ENCODE measurements at places on chromosomes 4 and X. TPM values are rescaled to one million over a fixed set of nuclear protein-coding genes. Genes with fewer than 3 reads are reported as not detected.

The G6PD gene
- 56.5 TPM for total RNA-seq

The ERAS gene
- 0.33 TPM for total RNA-seq

The GPR50 gene
- 0.25 TPM for total RNA-seq

The SCRG1 gene
- total RNA-seq = 0.47 TPM

The SHOX gene
- not detected for total RNA-seq

The RTL9 gene
- 0.47 TPM for total RNA-seq

The YY2 gene
- total RNA-seq = 3.7 TPM

The HSFX2 gene
- total RNA-seq = not detected

The NHS gene
- 6.0 TPM for total RNA-seq

The TCEAL8 gene
- 73.7 TPM for total RNA-seq

- DNase-seq = no peak
Measured at GRCh38 chrX:110180928-110181310, 137.0 kb downstream of the AMMECR1 start.

- no peak for DNase-seq
Measured at GRCh38 chrX:54640103-54640690, 110.2 kb downstream of the GNL3L start.

- DNase-seq = no peak
Measured at GRCh38 chr4:38016698-38017097, 56.5 kb downstream of the PTTG2 start.

- DNase-seq = peak; percentile 35
Measured at GRCh38 chr4:1401409-1402020, 4.7 kb downstream of the NKX1-1 start.

DNA sequence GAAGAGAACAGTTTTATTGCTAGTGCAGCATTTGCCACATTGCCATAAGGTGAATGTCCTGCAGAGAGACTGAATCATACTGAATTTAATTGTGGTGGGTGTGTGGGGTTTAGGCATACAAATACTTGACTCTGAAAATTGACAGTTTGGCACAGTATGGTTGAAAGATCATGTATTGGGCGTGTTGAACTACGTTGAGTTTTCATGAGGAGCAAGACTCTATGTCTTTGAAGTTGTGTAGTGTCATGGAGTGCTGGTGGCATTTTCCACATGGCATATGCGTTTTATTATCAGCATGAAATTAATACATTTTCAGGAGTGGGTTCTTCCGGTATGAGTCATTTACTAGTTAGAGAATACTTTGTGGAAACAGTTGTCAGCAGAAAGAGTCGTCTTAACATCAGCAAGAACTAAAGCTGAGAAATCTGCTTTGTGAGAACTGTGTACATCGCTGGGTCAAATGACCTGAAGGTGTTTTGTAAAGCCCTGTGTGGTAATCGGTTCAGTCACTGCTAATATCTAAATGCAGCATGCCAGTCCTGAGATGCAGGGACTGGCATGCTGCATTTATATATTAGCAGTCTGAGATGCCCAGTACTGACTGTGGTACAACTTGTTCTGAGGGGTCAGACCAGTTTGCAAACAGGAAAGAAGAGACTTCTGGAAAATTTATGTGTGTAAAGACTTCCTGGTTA lies 50.3 kb downstream of the ARHGAP10 start:
- DNase-seq = no peak

GRCh38 chr4:125306112-125306511 lies 8.6 kb upstream of the FAT4 start:
- no peak for DNase-seq

DNA sequence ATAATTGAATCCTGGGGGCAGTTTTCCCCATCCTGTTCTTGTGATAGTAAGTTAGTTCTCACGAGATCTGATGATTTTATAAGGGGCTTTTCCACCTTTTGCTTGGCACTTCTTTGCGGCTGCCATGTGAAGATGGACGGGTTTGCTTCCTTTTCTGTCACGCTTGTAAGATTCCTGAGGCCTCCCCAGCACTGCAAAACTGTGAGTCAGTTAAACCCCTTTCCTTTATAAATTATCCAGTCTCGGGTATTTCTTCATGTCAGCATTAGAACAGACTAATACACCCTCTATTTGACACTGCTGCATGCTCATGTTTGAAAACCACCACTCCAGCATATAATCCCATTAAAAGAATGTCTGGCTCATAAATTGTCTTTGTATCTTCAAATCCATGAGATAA lies 264.4 kb upstream of the ITM2A start:
- DNase-seq = no peak

- no peak for DNase-seq
Measured at GRCh38 chr4:56511098-56511497, 5.5 kb downstream of the ARL9 start.

DNA sequence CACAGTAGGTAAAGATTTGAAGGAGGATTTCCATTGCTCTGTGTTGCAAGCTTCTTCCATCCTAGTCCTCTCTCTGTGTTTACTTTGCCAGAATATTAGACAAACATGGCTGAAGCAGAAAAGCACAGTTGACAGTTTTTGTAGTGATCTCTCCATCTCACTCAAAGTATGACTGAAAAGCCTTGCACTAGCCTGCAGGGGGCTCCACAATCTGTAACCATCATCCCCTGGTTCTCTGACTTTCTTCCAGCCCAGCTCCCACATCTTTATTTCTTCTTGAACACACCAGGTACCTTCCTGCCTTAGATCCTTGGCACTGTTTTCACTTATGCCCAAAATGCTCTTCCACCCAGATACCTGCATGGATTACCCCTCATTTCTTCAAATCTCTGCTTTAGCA lies 34.1 kb upstream of the HHIP start:
- DNase-seq = no peak

DNA sequence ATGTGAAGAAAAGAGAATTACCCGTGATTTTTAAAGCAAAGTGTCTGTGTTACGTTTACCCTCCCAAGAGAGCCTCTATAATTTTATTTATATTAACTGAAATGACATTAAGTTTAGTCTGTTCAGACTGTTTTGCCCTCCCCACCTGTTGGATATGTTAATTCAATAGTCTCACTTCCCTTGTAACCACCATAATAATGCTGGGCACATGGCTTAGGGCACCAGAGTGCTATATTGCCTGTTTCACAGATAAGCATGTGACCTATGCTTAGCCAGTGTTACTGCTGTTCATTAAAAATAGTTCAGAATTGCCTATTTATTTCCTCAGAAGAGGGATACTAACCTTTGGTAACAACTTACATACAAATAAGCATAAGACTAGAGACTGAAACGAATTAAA lies 446.2 kb downstream of the FAT4 start:
- DNase-seq = no peak

GRCh38 chr4:138977524-138977923 lies 38.1 kb upstream of the NOCT start:
- DNase-seq = no peak

DNA sequence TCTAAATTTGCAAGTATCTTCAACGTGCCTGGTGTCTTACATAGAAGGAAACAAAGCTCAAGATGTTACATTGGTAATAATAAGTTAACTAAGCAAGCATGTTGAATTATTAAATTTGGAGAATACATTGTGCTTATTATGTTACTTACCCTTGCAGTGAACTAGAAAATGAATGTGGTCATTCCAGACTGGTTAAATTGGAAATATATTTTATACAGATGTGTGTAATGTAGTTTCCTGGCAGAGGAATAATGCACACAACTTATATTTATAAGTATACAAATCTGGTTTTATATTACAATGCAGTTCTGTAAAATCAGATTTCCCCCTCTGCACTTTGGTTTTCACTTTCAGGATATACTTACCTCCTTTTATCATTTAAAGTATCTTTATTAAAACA lies 159.9 kb upstream of the SLIT2 start:
- DNase-seq = no peak

DNA sequence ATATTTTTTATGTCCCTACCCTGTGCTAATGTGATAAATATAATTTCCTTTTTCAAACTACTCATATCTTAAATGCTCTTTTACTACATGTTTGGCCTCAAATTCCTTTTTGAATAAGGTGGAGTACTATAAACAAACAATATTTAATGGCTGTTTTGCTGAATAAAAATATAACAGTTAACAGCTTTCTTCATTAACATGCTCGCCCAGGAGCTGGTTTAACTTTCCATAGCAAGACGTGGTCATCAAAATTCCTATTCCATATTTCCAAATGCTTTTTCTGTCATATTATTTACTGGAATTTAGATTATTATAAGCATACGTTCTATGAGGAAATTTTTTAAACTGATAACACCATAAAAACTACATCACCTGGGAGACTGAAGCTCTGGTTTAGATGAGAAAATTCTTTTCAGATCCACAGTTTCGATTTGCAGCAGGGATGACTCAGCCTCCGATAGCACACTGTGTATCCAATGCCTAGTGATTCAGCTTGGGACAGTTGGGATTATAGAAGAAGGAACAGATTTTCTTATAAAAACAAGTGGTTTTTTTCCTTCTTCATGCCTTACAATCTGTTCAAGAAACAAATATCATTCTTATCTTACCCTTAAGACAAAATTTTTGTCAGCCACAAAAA lies 129.1 kb downstream of the FBXO8 start:
- no peak for DNase-seq

DNA sequence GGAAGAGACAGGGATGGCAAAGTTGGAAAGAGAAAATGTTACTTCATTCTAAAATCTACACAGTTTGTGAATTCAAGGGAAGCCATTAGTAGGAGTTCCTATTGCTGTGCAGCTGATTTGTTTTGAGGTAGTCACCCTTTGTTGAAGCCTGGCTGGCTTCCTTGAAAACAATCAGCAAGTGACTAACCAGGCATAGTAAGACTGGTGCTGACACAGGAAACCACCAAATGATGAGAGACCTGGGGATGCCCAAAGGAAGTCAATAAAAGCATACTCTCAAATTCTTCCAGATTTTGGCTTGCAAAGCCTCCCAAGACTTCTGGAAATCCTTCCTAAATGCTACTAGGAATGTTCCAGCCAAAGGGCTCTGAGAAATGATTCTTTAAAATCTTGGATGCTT lies 23.9 kb upstream of the PRDM8 start:
- no peak for DNase-seq

GRCh38 chrX:103681443-103681842 lies 5.1 kb downstream of the MORF4L2 start:
- DNase-seq = no peak

DNA sequence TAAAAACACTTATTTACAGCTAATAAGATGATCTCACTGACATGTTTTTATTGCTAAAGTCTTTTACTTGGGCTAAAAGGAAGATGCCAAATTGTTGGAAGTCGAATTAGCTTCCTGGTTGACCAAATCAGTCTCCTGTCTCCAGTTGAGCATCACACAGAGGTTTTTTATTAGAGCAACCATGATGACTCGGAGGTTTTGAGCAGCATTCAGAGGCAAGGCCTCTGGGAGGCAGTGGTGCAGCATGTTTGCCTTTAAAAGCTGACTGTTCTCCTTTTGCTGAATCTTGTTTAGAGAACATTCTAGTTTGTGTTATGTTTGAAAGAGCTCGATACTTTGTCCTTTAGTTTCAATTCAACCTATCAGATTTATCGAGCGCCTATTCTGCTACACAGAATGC lies 2.1 kb downstream of the UCHL1 start:
- DNase-seq = no peak

DNA sequence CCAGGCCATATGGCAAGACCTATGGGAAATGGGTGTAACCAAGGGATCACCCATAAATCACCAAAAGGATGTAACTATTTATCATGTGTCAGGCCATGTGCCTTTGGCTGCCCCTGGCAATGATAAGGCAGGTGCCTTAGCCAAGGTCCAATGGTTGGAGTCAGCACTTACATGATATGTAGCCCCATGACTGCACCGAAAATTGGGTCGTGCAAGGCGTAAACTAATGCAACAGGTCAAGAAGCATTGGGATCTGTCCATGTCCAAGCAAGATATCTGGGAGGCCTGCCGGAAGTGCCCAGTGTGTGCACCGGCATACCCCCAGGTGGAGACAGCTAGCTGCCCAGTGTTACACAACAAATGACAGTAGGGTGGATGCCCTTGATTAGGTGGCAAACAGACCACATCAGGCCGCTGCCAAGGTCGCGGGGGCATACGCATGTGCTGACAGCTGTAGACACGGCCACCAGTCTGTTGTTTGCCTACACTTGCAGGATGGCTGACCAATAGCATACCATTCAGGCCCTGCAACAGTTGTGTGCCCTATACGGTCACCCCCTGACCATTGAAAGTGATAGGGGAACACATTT lies 698.2 kb upstream of the AGA start:
- no peak for DNase-seq

- DNase-seq = no peak
Measured at GRCh38 chrX:47831788-47832187, 4.9 kb upstream of the ZNF81 start.

DNA sequence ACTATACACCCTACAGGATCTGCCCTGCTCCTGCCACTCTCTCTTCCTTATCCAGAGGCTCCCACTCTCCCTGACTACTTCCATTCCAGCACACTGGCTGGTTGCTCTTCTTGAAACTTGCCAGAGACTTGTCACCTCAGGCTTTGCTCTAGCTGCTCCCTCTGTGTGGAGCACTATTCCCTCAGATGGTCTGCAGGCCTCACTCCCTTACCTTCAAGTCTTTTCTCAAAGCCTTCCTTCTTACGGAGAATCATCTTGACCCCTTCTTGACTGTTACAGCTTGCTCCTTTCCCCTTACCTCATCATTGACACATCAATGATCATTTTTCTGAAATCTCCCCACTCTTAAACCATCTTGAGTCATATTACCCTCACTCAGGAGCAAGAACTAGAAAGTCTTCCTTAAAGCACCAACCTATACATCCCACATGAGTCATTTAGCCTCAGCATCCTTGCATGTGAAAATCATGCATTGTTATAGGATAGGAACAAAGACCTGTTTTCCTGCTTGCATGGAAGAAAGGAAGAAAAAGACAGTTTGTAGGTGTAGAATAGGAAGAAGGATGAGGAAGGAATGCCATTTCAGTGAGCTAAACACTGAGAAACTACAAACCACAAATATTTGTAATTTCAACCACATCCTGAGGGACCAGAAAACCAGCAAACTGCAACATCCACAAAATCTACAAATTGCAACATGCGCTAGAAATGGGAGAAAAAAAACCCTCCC lies 55.7 kb downstream of the ANTXR2 start:
- no peak for DNase-seq

GRCh38 chr4:183011213-183011907 lies 87.7 kb upstream of the WWC2 start:
- no peak for DNase-seq

- no peak for DNase-seq
Measured at GRCh38 chr4:177574446-177574845, 132.2 kb upstream of the AGA start.

GRCh38 chr4:69546134-69546765 lies 50.5 kb upstream of the UGT2B4 start:
- DNase-seq = no peak

DNA sequence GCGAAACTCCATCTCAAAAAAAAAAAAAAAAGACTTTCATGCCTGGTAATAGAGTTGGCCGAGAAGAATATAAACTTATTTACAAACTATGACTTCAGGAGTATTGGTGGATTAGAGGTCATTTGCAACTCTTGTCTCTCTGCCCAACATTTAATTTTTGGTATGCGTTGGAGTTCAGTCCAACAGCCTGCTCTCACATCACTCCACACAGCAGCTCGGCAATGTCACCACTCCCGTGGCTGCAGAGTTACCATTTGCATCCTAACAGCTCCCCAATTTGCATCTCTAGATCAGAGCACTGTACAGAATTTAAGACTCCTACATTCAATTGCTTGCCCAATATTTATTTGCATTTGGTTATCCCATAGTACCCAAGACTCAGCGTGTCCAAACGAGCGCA lies 40.9 kb upstream of the AP1AR start:
- DNase-seq = no peak
